ENCODE measurements at places on chromosomes 7 and 10. TPM values are rescaled to one million over a fixed set of nuclear protein-coding genes. Genes with fewer than 3 reads are reported as not detected.

DNA sequence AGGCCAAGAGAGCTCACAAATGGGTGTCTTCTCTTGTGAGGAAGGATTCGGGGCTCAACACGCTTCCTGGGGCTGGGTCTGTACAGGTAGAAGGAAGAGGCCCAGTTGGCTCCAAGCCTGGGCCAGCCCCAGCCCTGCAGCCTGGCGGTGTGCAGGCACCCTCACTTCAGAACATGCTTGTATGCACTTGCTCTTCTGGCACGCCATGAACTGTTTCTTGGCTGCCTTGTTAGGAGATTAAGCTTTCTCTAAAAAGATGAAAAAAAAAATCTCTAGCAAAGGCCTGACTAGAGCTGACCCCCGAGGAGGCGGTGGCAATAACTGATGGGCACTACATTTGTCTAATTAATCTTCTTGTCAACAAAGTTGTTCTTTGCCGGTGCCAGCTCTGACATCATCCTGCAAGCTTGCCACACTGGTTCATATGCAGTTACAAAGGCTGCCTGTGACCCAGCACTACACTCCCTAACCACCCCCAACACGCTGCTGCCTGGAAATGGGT is 94.7 kb downstream of the WDR11 start:
- no peak overlapping the region for H3K4me3 ChIP-seq
- no peak overlapping the region for H3K27ac ChIP-seq
- H3K36me3 ChIP-seq = no peaks in the 10 kb centered on the region

Gene DOCK1
- not detected for polyA plus RNA-seq

DNA sequence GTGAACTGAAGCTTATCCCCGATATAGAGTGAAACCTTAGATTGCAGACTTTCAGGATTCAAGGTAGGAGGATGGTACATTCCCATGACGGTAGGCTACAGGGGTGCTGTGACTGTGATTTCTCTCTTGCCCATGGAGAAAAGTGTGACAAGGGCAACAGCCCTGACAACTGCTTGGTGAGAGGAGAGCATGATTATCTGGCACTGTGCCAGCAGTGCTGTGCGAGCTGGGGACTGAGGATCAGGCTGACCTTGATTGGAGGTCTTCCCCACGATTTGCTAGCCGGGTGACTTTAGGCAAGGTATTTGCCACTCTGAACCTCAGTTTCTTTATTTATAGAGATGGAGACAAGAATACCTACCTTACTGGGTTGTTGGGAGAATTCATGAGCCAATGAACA is 229.5 kb downstream of the PTEN start:
- H3K4me1 ChIP-seq = peaks cover 55% of the 10 kb centered on the region
- peak overlapping the region; percentile 26 for H3K4me3 ChIP-seq
- H3K27me3 ChIP-seq = peaks cover 14% of the 10 kb centered on the region

DNA sequence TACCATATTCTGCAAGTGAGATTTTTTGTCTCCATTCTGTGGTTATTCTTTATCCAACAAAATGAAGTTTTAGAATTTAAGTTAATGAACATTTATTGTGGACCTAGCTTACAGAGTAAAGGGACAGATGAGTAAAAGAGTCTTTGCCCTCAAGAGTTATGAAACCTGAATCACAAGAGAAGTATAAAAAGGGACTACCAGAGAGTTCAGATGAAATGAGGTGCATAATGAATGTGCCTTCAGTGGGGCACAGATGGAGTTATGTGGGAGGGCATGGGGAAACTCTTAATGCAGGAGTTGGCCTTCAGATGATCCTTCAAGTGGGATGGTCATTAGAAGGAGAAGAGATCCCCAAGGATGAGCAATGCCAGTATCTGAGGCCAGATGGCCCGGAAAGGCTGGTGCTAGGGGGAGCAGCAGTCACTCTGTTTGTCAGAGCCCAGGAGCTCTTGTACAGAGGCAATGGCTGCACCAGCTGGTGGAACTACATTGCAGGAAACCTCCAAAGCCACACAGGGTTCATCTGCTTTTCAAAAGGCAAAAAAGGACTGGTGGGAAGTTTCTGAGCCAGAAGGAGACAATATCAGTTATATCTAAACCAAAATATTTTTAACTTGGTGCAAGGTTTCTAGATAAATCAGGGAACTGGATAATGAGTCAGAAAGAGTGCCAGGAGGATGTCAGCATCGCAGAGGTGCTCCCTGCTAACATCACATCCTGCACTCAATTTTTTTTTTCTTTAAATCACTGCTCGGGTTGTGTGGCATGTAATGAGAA is 162.0 kb downstream of the KLF6 start:
- peaks cover 6% of the 10 kb centered on the region for H3K4me1 ChIP-seq
- H3K4me3 ChIP-seq = no peak overlapping the region

Gene HPS1
- 85.6 TPM for polyA plus RNA-seq

Gene SPRN
- 0.30 TPM for polyA plus RNA-seq

- H3K4me1 ChIP-seq = no peaks in the 10 kb centered on the region
- no peak overlapping the region for H3K4me3 ChIP-seq
- no peak for DNase-seq
- no peak overlapping the region for H3K27ac ChIP-seq
- H3K27me3 ChIP-seq = no peaks in the 10 kb centered on the region
Measured at GRCh38 chr10:63348245-63348850, 117.4 kb downstream of the JMJD1C start.

- H3K4me1 ChIP-seq = no peaks in the 10 kb centered on the region
- no peak overlapping the region for H3K4me3 ChIP-seq
- no peak overlapping the region for H3K27ac ChIP-seq
Measured at GRCh38 chr10:80589726-80590373, 52.1 kb downstream of the SH2D4B start.

DNA sequence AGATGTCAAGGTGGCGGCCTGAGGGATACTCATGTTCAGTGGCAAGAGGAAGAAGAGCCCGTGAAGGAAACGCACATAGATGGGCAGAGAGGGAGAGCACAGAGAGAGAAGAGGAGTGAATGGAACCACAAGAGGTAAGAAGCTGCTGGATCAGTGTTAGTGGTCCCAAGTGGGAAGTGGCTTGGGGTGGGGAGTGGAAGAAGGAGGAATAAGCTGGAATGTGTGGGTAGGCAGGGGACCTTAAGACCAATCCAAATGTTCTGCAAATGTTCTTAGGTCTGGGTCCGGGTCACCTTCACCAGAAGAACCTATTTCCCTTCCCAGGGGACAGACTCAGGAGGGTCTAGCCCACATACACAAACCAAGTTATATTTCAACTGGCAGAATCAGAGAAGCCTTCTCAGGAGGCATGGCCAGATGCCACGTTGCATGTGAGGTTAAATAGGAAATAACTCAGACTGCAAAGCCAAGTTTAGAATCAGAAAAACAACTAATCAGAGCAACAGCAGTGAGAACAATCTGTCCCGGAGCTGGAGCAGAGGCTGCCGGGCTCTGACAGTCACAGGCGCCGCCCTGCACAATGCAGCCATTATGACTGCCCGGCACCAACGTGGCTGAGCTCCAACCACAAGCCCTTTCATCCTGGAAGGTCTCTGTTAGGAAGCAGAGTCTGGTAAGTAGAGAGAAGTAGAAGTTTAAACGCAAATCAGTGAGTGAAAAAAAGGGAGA is 78.6 kb upstream of the ARMC3 start:
- DNase-seq = no peak
- H3K36me3 ChIP-seq = no peaks in the 10 kb centered on the region
- peaks cover 10% of the 10 kb centered on the region for H3K27me3 ChIP-seq
- peaks cover 11% of the 10 kb centered on the region for H3K4me1 ChIP-seq
- no peak overlapping the region for H3K4me3 ChIP-seq

DNA sequence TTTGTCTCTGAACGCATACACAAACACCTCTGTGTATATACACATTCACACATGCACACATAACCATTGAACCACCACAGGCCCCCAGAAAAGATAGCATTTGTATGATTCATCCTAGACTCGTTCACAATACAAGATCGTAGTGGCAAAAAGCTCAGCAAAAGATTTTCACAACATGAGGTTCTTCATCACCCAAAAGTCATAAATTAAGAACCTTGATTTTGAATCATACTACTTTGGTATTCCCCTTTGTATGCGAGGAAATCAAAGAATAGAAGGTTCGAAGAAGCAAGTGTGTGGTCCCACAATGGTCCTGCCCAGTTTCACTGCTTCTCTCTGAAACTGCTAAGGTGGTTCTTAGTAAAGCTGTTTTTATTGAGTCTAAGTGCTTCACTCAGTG is 200.7 kb downstream of the CELF2 start:
- DNase-seq = no peak
- peak overlapping the region; percentile 1 for H3K4me3 ChIP-seq
- H3K27ac ChIP-seq = peak overlapping the region; percentile 96

Gene AKR1C3
- 321 TPM for polyA plus RNA-seq

Gene HMX2
- not detected for polyA plus RNA-seq

DNA sequence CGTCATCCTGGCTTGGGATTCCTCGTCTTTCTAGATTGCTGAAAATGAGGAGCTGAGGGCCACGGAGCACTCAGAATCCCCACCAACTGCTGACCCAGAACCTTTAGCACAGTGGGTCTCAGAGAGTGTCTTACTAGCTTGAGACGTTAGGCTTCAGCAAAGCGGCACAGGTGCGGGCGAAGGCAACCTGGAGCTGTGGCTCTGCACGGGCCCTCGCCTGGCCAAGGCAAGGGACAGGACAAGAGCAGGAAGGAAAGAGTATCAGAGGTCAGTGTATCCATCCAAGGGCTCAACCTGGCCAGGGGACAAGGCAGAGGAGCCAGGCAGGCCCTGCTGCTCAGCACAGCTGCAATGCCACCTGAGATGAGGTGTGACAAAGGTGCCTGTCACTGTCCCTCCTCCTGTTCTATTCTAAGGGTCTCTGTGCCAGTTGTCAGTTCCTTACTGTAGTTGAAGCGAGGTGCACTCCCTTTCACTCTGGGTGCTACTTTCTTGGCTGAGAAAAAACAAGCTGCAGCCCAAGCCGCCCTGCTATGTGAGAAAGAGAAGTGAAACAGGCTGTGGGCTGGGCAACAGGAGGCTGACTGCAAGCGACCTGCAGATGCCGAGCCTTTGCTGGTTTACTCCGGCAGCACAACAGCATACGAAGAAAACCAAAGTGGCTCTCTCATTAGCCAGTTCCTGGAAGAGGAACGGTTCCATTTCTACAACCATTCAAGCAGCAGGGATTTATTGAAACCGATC is 33.3 kb upstream of the KDM7A start:
- H3K27me3 ChIP-seq = peaks cover 5% of the 10 kb centered on the region
- H3K36me3 ChIP-seq = no peaks in the 10 kb centered on the region
- peak overlapping the region; percentile 56 for H3K4me3 ChIP-seq
- H3K4me1 ChIP-seq = peaks cover 28% of the 10 kb centered on the region
- H3K27ac ChIP-seq = peak overlapping the region; percentile 79

All from immature natural killer cell (primary cell).